ENCODE measurements at places on chromosomes 1 and 21.
A peak's percentile ranks its signal among the peaks of the same experiment; 100 is the strongest.

DNA sequence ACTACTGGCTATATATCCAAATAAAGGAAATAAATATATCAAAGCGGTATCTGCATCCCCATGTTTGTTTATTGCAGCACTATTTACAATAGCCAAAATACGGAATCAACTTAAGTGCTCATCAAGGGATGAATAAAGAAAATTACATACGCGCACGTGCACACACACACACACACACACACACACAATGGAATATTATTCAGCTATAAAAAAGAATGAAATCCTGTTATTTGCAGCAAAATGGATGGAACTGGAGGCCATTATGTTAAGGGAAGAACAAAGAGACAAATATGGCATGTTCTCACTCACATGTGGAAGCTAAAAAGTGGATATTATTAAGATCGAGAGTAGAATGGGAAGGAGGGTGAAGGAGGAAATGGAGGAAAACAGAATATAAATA is 20.2 kb downstream of the COPA start:
- no peak for DNase-seq

GRCh38 chr1:28974432-28974831 is 60.1 kb downstream of the EPB41 start:
- DNase-seq: no peak

DNA sequence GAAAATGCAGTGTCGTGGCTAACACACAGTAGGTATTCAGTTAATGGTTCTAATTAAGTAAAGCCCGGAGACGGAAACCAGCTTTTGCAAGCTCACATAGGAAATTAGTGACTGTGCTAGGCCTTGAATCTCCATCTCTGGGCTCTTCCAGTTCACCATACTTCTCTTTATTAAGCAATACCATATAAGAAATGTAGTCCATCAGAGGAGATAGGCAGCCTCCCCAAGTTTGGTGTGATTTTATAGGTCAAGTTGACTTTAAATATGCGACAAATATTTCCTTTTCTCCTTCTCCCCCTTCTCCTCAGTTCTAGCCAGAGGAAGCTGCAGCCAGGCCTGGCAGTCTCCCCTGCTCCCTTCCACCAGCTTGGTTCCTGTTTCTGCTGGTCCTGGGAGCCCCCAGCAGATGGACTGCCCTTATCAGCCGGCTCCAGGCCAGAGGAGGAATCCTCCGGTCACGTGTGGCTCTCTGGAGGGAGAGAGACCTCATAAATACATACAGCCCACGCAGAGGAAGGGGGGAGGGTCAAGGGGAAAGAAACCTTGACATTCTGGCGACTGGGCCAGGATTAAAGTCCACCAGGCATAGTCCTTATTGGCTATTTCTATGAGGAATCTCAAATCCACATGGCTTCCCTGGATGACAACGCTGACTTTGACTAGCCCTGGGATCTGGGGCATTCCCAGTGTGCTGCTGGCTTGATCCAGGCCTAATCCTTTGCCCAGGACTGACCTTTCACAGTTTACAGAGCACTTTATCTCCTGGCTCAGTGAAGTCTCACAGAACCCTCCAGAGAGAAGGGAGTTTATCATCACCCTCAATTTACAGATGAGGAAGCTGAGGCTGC is 115.1 kb upstream of the JUN start:
- DNase-seq: no peak

DNA sequence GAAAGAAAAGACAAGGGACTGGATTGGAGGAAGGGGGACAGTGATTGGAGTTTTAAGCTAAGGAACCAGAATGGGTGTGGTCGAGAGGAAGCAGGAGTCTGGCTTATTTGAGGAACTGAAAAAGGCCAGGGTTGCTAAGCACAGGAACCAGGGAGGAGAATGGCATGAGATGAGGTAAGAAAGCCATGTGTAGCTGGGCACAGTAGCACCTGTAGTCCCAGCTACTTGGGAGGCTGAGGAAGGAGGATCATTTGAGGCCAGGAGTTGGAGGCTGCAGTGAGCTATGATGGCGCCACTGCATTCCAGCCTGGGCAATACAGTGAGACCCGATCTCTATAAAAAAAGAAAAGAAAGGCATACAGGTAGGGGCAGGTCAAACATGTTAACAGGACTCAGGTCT is 8.1 kb upstream of the KHDRBS1 start:
- DNase-seq: no peak

GRCh38 chr1:167476061-167476460 is 42.3 kb downstream of the CD247 start:
- DNase-seq: no peak

- no peak for DNase-seq
Observed at GRCh38 chr21:36889401-36889800, 77.1 kb downstream of the HLCS start.

- DNase-seq: no peak
Observed at GRCh38 chr21:45850181-45850580, 131.4 kb upstream of the COL6A1 start.

GRCh38 chr1:55702064-55702463 is 486.9 kb upstream of the USP24 start:
- DNase-seq: no peak

DNA sequence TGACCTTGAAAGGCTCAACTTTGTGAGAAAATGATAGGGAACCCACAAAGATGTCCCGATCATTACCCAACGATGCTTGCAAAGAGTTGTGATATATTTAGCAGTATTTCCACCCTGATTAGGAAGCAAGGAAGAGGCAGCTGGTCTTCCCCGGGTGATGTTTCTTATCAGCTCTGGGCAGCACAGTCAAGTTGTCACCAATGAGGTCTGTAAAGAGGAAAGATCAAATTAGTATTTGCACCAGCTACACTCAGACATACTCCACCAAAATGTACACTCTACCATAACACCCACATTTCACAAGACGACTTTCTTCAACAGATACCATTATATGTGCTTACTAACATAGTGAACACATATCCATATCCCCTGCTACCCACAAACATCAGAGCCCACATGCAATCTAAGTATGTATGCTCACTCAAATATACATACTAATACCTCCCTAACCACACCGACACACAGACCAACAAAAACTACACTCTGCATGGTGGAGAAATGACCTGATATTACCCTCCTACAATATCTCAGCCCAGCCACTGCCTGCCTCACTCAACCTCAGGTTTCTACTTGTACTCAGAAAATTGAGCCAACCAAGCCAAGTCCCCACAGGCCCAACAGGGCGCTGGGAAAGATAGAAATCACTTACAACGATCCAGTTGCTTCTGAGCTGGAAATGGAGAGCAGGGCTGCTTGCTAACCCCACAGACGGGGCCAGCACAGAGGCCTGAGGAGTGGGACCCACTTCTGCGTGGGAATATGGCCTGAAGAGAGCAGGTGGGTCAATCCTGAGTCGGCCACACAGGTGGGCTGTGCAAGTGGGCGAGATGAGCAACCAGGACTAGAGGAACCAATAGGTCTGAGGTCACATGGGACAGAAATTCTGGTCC is 4.6 kb upstream of the BTG2 start:
- DNase-seq: no peak

DNA sequence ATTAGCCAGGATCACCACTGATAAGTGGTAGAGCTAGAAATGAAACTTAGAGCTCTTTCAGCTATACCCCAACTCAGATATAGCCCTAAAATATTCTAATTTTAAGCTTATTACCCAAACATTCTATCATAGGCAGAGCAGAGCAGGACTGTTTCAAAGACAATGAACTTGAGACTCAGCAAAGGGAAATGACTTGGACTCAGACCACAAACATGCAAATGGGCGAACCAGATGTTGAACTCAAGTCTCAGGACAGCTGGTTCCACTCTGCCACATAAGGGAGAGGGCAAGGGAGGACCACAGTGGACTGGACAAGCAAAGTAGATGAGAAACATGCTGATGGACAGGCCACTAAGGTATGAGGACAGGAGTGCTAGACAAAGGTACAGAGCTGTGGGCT is 315.3 kb downstream of the OMA1 start:
- DNase-seq: no peak

DNA sequence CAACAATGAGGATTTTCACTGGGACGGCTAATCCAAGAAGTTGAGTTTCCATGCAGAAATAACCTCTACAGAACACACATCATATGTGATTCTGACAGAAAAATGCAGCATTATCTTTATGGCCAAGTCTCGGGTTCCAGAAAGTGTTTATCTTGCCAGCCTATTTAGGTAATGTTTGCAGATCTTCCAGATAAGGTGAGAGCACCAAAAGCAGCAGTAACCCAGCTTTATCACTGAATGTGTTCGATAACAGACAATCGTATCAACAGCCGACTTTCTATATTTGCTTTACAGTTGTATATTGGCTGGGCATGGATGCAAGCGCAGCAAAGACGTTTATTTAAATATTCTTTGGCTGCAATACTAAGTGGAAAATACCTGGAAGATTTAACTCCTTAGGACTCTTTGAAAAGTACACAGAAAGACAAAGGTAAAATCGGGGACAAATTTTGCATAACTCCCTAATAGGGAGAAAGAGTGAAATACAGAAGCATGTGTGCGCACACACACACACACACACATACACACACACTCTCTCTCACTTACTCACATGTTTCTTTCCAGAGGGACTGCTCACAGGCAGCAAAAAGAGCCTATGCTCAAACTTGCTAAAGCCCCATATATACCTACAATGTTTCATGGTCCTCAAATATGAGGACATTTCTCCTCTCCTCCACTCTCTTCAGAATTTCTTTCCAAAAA is 3.0 kb upstream of the CTSK start:
- DNase-seq: no peak

- no peak for DNase-seq
Observed at GRCh38 chr1:56638248-56638647, 6.9 kb upstream of the PRKAA2 start.

DNA sequence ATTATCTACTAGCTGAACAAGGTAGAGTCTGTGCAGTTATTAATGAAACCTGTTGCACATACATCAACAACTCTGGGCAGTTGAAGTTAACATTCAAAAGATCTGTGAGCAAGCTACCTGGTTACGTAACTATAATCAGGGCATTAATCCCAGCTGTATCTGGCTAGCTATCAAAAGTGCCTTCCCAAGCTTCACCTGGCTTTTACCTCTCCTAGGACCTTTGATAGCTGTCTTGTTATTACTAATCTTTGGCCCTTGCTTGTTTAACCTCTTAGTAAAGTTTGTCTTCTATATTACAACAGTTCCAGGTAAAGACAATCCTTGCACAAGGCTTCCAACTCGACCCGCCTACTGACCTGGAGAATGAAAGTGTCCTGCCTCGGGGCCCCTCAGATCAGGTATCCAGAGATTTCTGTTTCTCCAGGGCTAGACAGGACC is 29.6 kb upstream of the SLC6A9 start:
- DNase-seq: no peak

- DNase-seq: no peak
Observed at GRCh38 chr1:14539953-14540563, 58.4 kb upstream of the KAZN start.

- DNase-seq: no peak
Observed at GRCh38 chr1:183604815-183605214, 14.6 kb upstream of the NCF2 start.

DNA sequence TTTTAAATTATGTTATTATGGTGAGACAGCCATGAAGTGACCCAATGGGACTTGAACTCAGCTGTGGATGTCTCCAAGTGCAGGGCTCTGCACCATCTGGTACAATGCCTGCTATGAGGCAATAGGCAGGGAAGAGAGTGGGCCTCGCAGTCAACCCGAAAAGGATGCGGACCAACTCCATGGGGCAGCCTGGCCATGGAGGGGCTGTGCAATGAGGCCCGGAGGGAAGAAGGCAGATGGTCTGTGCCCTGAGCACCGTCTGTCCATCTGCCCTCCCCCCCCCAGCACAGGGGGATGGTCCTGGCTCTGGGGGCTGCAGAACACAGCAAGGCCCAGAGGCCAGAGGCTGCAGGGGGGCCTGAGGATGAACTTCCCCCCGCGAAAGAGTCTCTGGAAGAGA is 17.0 kb downstream of the ESPN start:
- no peak for DNase-seq

GRCh38 chr1:53485478-53486394 is 26.5 kb downstream of the DMRTB1 start:
- peak; percentile 7 for DNase-seq
